GM12878 (cell line): ENCODE measurements at places on chromosomes 4 and X.

- H3K4me3 ChIP-seq: peak overlapping the region; percentile 63; the same call in 1 of the 2 replicates
- no peaks in the 10 kb centered on the region for H3K4me1 ChIP-seq
- no peaks in the 10 kb centered on the region for H3K36me3 ChIP-seq
- H3K27me3 ChIP-seq: peaks cover 2% of the 10 kb centered on the region; the same call in 1 of the 2 replicates
- no peak overlapping the region for H3K27ac ChIP-seq
- DNase-seq: no peak
Observed at GRCh38 chr4:176001151-176002006, 64.3 kb upstream of the WDR17 start.

- H3K27ac ChIP-seq: no peak overlapping the region
- H3K4me1 ChIP-seq: no peaks in the 10 kb centered on the region
- no peak for DNase-seq
- no peaks in the 10 kb centered on the region for H3K27me3 ChIP-seq
- no peaks in the 10 kb centered on the region for H3K36me3 ChIP-seq
Observed at GRCh38 chrX:107659768-107660167, 31.5 kb downstream of the PRPS1 start.

DNA sequence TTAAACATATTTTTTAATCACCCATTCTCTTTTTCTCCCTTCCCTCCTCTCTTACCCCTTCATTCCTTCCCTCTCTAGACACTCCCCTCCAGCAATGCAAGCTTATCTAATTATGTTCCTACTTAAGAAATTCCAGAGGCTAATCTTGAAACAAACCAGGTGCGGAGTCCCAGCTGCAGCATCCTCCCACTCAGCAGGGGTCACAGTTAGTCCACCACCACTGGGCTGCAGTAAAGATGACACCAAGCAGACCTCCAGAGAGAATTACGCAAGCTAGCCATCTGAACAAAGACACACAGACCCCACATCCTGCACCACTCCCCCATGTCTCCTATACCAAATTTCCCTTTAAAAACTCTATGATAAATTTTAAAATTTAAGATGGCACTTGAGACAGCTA is 13.9 kb upstream of the SEC24B start:
- H3K27me3 ChIP-seq: no peaks in the 10 kb centered on the region
- no peak overlapping the region for H3K4me3 ChIP-seq
- no peaks in the 10 kb centered on the region for H3K4me1 ChIP-seq

DNA sequence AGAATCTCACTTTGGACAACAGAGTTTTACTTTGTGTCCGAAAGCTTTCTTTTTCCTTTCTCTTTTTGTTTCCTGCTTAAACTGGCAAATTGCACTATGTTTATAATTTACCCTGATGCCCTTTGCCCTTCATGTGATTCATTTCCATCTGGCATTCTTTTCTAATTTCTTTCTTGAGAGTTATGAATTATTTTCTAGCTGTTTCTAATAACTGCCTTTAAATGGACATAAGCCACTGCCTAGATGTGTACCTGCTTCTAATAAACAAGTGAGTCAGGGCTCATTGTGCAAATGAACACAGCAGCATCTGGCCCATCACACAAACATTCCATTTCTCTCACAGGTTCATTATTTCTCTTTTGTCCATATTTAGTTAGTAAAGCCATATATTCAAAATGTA is 242.3 kb upstream of the GPRIN3 start:
- no peak overlapping the region for H3K4me3 ChIP-seq
- DNase-seq: no peak
- H3K27ac ChIP-seq: no peak overlapping the region
- H3K4me1 ChIP-seq: no peaks in the 10 kb centered on the region
- no peaks in the 10 kb centered on the region for H3K36me3 ChIP-seq
- H3K27me3 ChIP-seq: no peaks in the 10 kb centered on the region

DNA sequence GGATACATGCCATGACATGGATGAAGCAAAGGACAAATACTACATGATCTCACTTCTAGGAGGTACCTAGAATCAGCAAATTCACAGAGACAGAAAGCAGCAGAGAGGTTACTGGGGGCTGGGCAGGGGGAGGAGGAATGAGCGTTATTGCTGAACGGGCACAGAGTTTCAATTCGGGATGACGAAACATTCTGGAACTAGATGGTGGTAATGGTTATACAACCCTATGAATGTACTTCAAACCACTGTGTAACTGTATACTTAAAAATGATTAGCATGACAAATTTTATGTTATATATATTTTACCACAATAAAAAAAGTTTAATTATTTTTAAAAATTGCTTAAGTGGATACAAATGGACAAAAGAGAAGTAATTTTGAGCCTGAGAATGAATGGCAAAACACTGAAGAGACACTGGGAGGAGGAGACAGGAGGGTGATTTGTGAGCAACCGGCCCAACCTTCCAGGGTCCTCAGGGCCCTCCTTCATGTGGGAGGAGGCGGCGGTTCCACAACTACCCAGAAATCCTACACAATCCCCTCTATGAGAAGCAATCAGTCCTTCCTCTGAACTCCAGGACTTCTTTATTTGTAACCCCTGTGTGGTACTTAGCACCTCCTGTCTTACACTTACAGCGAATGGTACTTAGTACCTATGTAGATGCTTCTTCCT is 14.1 kb downstream of the ACSL1 start:
- peaks cover 32% of the 10 kb centered on the region for H3K4me1 ChIP-seq
- no peak for DNase-seq
- H3K36me3 ChIP-seq: peaks cover 6% of the 10 kb centered on the region; the same call in 1 of the 2 replicates

DNA sequence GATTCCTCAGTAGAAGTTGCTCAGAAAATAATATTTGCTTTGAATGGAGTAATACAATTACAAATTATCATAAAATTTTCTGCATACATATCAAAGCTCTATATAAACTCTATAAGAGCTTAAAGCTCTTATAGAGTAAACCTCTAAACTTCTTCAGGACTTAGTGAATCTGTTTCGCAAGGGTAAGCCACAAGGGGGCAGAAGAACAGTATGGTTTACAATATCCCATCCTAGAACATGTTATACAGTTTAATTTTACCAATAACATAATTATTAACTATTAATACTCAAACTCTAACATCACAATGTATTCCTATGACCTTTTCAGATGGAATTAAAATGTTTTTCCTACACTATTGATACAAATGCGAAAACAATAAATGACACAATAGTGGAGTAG is 33.8 kb upstream of the SPANXN1 start:
- no peak overlapping the region for H3K4me3 ChIP-seq
- H3K27ac ChIP-seq: no peak overlapping the region
- H3K36me3 ChIP-seq: no peaks in the 10 kb centered on the region

- no peak overlapping the region for H3K4me3 ChIP-seq
- no peaks in the 10 kb centered on the region for H3K4me1 ChIP-seq
- H3K36me3 ChIP-seq: no peaks in the 10 kb centered on the region
Observed at GRCh38 chr4:25588206-25588605, 67.4 kb upstream of the SLC34A2 start.

- H3K4me3 ChIP-seq: no peak overlapping the region
- DNase-seq: no peak
- no peaks in the 10 kb centered on the region for H3K4me1 ChIP-seq
- no peaks in the 10 kb centered on the region for H3K27me3 ChIP-seq
Observed at GRCh38 chr4:39664828-39665731, 26.4 kb upstream of the SMIM14 start.

DNA sequence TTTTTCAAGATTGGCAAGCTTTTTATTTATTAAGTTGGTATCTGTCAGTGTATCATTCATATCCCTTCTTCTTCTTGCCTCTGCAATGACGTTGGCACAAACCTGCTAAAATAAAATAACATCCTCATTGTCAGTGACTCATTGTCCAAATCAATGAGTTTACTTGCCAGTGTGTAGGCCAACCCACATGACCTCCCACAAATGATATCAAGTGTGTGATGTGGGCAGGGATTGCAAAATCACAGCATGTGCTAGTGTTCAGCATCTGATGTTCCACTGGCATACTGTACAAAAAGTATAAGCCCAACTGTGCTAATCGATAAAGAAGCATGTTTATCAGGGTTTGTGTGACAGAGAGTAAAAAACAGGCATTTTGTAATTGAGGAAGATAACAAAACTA is 25.5 kb downstream of the GPAT3 start:
- H3K27me3 ChIP-seq: no peaks in the 10 kb centered on the region
- H3K27ac ChIP-seq: no peak overlapping the region
- no peaks in the 10 kb centered on the region for H3K4me1 ChIP-seq
- H3K36me3 ChIP-seq: no peaks in the 10 kb centered on the region
- no peak for DNase-seq

DNA sequence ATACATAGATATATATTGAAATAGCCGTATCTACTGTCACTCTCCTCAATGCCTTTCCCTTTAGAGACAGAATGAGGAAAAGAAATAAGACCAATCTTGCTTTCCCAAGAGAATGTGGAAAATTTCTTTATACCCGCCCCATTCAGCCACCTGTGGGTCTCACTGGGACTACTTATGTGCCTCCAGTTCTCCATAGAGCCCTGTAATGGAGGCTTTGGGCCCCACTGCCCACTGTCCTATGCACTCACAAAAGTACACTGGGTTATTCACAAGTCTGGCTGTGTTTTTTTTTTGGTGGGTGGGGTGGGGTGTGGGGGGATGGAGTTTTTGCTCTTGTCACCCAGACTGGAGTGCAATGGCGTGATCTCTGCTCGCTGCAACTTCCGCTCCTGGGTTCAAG is 70.4 kb upstream of the ELOVL6 start:
- no peaks in the 10 kb centered on the region for H3K27me3 ChIP-seq
- no peaks in the 10 kb centered on the region for H3K36me3 ChIP-seq
- H3K27ac ChIP-seq: no peak overlapping the region
- peaks cover 3% of the 10 kb centered on the region; the same call in 1 of the 2 replicates for H3K4me1 ChIP-seq
- DNase-seq: no peak

DNA sequence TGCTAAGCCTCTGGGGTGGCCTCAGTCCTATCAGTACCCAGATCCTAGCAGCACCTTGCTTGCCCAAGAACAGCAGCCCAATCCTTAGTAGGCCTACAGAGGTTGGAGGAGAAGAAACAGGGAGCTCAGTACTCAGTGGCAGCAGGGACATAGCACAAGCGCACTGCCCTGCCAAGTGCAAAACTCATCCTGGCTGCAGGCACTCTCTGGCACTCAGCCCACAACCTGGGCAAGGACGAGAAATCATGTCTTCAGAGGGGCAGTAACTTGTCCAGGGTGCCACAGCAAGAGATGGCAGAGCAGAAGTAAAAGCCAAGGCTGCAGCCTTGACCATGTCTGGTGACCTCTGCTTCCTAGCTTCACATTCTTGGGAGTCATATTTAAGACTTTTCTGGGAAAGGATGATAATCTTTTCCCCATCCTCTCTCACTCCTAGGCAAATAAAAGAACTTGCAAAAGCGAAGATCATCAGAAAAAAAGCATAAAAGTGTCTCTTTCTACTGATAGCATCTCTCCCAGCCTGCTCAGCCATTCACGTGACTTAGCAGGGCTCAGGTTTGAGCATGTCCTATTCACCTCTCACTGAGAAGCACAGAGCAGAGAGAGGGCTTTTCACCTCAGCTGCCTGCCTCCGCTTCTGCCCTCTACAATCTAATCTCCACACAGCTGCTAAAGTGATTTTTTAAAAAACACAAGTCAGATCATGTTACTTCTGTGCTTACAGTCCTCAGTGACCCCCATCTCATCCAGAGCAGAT is 37.2 kb upstream of the MAGEA4 start:
- H3K27ac ChIP-seq: no peak overlapping the region
- no peaks in the 10 kb centered on the region for H3K27me3 ChIP-seq
- H3K4me3 ChIP-seq: no peak overlapping the region
- DNase-seq: no peak

GRCh38 chr4:110795971-110796370 is 173.1 kb upstream of the PITX2 start:
- no peak overlapping the region for H3K4me3 ChIP-seq
- no peaks in the 10 kb centered on the region for H3K36me3 ChIP-seq
- no peaks in the 10 kb centered on the region for H3K4me1 ChIP-seq
- no peak overlapping the region for H3K27ac ChIP-seq

DNA sequence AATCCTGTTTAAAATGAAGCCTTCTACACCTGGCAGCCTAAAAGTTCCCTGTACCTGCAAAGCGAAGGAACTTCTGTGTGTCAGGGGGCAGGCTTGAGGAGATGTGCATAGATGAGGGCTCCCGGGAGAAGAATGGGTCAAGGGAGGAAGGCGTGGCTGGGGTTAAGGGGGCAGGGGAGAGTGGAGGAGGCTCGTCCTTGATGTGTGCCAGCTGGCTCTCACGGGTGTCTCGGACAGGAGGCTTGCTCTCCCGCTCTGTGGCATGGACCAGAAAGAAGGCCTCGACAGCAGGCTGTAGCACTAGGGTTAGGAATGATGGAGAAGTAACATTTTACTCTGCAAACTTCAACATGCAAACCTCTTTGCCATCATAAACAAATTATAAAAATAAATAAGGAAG is 104.6 kb upstream of the HSD17B10 start:
- DNase-seq: no peak
- H3K36me3 ChIP-seq: peaks cover 20% of the 10 kb centered on the region
- H3K27ac ChIP-seq: no peak overlapping the region
- no peaks in the 10 kb centered on the region for H3K4me1 ChIP-seq

DNA sequence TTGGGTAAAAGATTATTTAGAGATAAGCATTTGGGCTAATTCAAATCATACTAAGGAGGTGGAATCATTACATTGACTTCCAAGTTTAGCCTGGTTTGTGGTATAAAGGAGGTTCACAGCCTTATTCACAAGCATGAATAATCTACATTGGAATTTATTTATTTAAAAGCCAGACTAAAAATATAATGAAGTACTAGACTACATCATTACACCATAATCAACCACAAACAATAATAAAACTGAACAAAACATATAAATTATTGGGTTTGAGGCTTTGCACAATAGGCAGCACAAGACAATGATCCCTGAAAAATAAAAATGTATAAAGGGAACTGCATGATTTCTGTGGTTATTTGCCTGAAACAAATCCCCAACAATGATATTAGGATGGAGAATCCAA is 314.0 kb downstream of the GBA3 start:
- no peak overlapping the region for H3K4me3 ChIP-seq
- DNase-seq: no peak
- H3K36me3 ChIP-seq: no peaks in the 10 kb centered on the region
- H3K4me1 ChIP-seq: no peaks in the 10 kb centered on the region
- no peaks in the 10 kb centered on the region for H3K27me3 ChIP-seq

GRCh38 chr4:71932941-71933340 is 98.9 kb upstream of the NPFFR2 start:
- no peak overlapping the region for H3K27ac ChIP-seq
- no peaks in the 10 kb centered on the region for H3K27me3 ChIP-seq
- H3K4me3 ChIP-seq: no peak overlapping the region
- H3K4me1 ChIP-seq: no peaks in the 10 kb centered on the region
- DNase-seq: no peak
- H3K36me3 ChIP-seq: no peaks in the 10 kb centered on the region

GRCh38 chrX:31036895-31037294 is 34.9 kb downstream of the FTHL17 start:
- H3K36me3 ChIP-seq: no peaks in the 10 kb centered on the region
- no peak overlapping the region for H3K4me3 ChIP-seq
- DNase-seq: no peak
- no peaks in the 10 kb centered on the region for H3K27me3 ChIP-seq

DNA sequence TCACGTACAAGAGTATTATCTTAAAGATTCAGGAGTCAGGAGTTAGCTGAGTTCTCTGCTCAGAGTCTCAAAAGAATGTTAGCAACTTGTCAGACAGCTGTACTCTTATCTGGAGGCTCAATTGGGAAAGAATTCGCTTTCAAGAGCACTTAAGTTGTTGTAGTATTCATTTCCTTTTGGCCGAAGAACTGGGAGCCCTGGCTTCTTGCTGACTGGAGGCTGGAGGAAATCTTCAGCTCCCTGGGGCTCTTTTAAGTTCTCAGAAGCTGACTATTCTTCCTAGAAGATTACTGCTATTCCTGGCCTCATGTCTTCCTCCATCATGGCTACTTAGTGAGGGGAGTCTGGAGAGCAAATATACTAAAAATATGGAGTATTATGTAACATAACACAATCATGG is 587.2 kb downstream of the EPHA5 start:
- no peak overlapping the region for H3K27ac ChIP-seq
- no peak overlapping the region for H3K4me3 ChIP-seq
- DNase-seq: no peak
- H3K27me3 ChIP-seq: no peaks in the 10 kb centered on the region
- H3K4me1 ChIP-seq: no peaks in the 10 kb centered on the region
